Activated CD4-positive, CD25-positive, alpha-beta regulatory T cell (primary cell): ENCODE measurements at places on chromosomes 2 and 18.

- no peak for DNase-seq
These were observed 111.1 kb downstream of the PDCL3 start for GRCh38 chr2:100673691-100674485.

DNA sequence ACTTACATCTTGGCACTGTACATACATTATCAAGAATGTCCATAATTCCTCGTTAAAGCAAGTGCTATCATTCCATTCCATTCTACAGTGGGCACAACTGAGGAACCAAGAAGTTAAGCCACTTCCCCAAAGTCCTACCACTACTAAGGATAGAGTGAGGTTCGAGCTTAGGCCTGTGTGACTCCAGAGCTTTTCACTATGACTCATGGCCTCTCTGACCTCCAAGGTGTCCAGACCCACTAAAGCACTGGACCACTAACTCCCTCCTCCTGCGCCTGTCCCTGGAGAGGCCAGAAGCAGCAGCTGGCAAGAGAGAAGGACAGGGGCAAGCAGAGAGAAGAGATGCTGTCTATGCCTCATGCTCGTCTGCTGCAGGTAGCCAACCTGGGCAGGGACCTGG, 117.0 kb downstream of the ZBTB7C start:
- no peak for DNase-seq

DNA sequence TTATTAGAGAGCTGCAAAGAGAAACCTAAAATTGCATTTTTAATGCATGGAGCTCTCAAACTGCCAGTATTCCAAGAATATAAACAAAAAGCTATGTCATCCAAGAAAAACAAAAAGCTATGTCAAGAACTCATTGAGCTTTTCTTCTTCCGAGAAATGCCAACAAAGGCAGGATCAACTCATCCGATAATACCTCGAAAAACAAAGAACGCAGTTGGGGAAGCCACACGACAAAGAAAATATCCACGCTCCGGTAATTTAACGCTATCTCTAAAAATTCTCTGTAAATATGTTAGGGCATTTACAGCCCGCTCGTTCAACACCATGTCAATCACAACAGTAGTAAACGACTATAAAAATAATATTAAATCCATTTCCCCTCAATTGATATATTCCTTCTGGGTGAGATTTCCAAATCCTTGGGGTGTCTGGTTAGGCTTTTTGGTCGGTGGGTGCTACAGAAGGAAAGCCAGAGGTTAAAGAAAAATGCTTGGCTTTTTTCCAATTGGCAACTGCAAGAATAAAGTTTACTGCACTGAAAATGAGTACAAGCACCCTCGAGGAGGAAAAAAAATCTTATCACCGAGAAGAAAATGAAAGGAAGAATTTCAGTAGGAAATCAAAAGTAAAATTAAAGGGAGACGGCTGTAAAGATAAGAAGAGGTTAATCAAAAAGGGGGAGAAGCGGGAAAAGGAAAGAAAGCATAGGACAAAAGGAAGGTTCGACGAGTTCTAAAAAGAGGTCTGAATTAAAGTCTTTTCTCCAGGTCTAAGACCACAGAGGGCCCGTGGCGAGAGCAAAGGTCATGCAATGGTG, 856 bp downstream of the TIA1 start:
- DNase-seq = no peak

- DNase-seq = no peak
These were observed 117.7 kb downstream of the ZEB2 start for GRCh38 chr2:144402251-144402650.

- no peak for DNase-seq
These were observed 4.5 kb downstream of the TIMM21 start for GRCh38 chr18:74152857-74153256.

- DNase-seq = no peak
These were observed 670.4 kb downstream of the KCNJ3 start for GRCh38 chr2:155368934-155369333.

DNA sequence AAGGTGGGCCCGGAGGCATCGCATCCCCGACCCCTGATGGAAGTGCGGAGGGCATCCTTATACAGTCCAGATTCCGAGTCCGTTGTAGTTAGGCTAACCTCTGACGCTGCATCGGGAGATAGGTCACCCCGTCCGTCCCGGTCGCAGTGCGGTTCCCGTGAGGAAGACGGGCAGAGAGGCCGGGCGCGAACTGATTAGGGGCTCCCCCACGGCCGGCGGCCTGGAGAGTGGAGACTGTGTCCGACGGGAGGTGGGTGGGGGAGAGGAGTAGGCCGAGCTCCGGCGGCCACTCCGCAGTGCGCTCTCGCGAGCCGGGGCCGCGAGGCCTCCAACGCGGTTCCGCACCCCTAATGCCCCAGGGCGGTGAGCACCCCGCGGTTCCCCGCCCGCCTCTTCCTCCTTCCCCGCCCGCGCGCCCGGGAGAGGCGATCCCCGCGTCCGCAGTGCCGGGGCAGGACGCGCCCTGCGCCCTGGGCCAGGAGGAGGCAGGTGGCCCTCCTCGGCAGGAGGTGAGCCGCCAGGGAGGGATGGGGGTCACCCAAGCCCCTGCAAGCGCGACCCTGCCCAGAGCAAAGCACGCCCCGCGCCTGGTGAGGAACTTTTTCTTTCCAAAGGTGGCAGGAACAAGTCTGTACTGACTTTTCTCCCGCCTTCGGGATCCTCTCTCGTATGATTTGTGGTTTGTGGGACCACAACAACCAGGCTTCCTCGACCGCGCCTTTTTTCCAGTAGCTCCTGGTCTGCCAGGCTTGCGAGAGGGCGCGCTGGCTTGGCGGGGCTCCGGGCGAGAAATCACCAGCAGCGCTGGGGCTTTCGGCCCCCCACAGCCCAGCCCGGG, 1.4 kb upstream of the SP5 start:
- DNase-seq = no peak

DNA sequence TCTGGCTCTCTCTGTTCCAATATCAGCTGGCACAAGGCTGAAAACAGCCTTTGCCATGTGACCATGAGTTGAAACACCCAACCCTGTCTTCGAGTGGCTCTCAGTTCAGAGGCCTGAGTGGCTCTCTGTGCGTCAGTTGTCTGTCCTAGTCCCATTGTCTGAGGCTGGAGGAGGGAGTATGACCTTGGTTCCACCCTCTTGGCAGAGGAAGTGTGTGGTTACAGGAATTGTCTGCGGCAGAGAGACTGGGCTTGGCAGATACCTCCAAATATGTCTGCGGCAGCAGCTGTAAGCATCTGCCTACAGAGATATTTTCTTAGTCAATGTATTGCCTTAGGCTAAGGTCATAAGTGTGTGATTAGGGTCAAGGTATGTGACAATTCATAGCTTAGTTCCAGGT, 32.6 kb downstream of the CNGA3 start:
- no peak for DNase-seq

GRCh38 chr2:29629495-29629894, 291.9 kb downstream of the ALK start:
- no peak for DNase-seq

DNA sequence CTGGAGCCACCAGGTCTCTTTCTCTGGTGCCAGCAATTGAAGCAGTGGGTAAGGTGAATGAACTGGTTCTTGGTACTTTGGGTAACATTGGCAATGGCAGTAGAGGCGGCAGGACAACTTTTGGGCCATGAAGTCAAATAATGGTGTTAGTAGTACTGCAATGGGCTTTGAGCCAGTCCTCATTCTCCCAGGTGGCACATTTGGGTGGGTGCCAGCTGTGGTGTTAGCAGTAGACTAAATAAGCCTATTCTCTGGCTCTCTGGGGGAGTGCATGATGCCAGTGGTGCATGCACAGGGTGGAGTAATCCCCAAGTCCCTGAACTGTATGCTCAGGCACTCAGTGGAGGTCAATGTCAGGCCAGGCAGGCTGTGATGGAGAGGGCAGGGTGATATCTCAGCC, 120.2 kb upstream of the LRRTM4 start:
- DNase-seq = no peak

DNA sequence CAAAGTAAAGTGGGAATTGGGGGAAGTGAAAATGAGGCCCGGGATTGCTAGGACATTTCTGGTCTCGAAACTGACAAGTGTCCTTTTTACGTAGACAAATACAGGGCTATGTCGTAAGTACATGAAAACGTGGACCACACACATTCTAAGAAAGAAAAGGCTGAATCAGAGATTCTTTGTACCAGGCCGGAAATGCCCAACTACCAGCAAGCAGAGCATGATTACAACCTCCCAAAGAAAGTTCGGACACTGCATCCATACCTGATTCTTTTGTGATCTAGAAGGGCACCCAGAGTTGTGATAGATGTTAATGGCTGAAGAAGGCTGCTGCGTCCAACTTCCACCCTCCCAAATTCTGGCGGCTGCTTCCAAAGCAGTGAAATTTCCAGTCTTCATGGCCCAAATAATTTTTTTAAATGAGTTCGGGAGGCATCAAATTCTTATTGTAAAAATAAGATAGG, 1.7 kb downstream of the RBMS1 start:
- DNase-seq = no peak

DNA sequence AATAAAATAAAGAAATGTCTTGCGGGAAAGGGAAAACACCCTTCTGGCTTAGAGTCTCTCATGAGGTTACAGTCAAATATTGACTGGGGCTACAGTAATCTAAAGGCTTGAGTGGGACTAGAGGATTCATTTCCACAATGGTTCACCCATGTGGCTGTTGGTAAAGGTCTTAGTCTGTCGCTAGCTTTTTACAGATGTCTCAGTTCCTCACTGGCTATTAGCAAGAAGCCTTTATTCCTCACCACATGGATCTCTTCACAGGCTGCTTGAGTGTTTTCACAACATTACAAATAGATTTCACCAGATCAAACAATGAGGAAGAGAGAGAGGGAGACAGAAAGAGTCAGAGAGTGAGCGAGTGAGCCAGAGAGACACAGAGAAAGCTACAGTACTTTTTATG, 8.3 kb upstream of the ZC3H15 start:
- no peak for DNase-seq

GRCh38 chr2:197647961-197648690, 27.3 kb downstream of the RFTN2 start:
- DNase-seq = no peak

DNA sequence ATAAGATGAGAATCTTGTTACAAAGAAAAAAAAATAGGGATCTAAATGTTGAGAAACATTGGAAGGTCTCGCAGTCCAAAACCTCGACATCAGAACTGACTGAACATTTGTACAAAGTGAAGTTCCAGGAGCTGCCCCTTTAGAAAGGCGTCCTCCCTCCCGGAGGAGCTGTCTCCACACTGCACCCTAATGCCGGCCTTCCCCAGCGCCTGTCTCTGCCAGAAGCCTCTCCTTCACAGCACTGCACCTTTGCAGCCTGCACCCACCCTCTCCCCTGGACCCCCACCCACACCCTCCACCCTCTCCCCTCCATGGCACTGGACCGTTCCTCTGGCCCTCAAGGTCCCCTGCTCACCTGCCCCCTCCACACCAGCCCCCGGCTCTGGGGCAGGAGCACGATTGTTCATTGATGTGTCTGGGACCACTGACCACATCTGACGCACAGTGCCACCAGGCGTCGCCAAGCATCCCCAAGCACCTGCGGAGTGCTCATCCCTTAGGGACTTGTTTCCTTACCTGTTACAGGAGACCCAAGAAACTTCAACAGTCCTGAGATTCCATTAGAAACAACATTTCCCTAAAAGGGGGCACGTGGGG, 90.3 kb upstream of the SNTG2 start:
- DNase-seq = no peak

- DNase-seq = no peak
These were observed 189.6 kb upstream of the TNP1 start for GRCh38 chr2:217049422-217049821.

GRCh38 chr2:194686569-194686968, 970.5 kb upstream of the SLC39A10 start:
- DNase-seq = no peak

DNA sequence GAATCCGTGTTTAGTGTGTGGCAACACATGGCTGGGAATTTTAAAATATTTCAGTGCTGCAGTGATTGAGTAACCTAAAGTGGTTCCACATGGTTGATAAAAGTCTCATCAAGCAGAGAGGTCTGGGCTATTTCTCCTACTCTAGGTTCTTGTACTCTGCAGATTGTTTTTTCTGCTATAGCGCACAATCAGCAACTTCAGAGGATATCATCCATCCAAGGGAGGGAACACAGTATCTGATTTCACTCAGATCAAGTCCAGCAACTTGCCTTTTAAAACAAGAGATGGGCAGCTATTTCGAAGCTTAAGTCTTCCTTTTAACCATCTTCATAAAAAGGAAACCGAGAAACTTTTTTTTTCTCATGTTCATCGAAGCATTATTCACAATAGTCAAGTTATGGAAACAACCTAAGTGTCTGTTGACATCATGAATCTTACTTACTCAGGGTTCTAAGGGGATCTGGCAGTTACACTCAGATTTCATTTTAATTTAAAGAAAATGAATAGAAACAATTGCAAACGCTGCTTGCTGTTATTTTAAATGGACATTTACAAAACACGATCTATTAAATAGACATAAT, 172.7 kb upstream of the TRIB2 start:
- no peak for DNase-seq

GRCh38 chr2:6741229-6741628, 124.5 kb downstream of the CMPK2 start:
- DNase-seq = no peak

GRCh38 chr2:37335604-37336003, 8.8 kb upstream of the QPCT start:
- DNase-seq = no peak

DNA sequence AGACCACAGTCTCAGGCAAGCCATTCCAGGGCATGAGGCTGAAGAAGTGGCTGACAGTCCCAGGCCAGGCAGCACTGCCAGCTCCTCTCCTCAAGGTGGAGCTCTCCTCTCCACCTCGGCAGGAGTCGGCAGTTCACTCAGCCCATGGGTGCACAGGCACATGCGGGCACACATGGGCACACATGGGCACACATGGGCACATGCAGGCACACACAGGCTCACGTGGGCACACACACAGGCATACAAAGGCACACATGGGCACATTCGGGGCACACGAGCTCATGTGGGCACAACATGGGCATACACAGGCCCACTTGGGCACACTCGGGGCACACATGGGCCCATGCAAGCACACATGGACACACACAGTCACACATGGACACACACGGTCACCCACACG, 65.3 kb upstream of the TAF1B start:
- DNase-seq = no peak

DNA sequence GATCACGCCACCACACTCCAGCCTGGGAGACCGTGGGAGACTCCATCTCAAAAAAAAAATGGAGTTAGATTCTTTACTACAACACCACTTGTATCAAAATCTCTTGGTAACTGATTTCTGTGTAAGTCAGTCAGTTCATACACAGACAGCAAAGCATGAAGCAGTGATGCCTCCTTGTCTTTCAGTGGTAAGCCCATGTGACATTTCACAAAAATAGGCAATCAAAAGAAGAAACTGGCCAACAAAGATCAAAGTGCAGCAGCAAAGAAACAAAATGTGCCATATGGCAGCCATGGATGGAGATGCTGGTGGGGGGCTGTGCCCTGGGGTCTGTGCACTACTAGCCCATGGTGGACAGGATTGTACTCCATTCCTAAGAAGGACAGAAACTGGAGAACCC, 6.7 kb upstream of the RAB12 start:
- no peak for DNase-seq

- no peak for DNase-seq
These were observed 771.1 kb upstream of the ID2 start for GRCh38 chr2:7910752-7911151.

GRCh38 chr2:30208453-30208852, 22.9 kb upstream of the LBH start:
- no peak for DNase-seq
